ENCODE measurements at places on chromosomes 5 and 9.
A peak's percentile ranks its signal among the peaks of the same experiment; 100 is the strongest.

DNA sequence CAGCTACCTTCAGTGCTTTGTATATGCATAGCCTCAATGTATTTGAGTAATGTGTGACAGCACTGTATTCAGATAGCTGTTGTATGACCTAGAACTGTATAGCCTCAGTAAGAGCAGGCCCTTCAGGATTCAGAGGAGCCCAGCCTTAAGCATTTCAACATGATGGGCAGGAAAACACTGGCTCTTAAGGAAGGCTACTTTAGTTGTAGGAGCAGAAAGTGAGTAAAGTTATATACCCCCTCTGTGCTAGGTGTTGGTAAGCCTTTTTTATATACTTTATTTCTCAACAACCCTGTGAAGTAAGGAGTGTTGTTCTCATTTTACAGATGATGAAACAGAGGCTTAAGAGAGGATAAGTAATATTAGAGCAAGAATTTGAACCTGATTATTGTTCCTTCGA, 1.5 kb upstream of the GPR21 start:
- no peak for DNase-seq

DNA sequence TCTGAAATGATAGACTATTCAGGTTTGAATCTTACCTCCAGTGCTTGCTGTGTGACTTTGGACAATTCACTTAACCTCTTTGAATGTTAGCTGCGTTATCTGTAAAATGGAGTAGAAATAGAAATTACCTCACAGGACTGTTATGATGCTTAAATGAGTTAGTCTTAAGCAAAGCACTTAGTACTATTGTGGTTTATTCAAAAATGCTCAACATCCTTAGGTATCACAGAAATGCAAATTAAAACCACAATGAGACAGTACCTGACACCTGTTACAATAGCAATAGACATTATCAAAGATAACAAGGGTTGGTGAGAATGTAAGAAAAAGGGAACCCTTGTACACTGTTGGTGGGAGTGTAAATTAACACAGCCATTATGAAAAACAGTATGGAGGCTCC, 77.6 kb upstream of the FREM1 start:
- no peak for DNase-seq

GRCh38 chr9:132472599-132472998, 62.6 kb downstream of the CFAP77 start:
- no peak for DNase-seq

DNA sequence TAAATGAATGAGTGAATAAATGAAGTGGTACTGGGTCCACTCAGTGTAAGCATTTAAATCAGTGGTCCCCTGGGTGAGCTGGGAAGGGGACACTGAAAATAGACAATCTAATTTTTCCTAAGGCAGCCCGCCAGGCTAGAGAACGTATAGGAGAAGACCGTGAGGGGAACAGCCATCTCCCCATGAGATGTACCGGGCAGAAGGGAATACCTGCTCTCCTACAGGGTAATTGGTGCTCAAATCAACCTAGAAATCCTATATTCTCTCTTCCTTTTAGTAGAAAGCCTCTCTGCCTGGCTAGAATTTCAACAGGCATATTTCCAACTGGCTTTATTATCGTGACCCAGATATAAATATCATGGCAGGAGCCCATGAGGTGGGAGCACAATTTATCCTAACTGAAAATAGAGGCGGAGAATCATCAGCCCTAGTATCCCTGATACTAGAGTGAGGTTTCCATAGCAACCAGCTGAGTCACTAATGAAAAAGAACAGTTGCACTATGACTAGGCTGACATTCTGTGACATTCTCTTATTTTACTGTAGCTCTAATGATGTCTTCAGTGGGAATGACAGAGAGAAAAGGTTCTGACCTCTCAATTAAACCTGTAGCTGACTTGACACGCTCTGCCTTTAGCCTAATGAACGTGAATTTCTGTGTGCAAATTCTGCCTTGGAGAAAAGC, 96.5 kb upstream of the CAST start:
- DNase-seq: peak; percentile 5

- DNase-seq: no peak
Measured at GRCh38 chr5:80516826-80517225, 28.9 kb downstream of the FAM151B start.

- no peak for DNase-seq
Measured at GRCh38 chr5:135243556-135244285, 155.3 kb downstream of the MACROH2A1 start.

GRCh38 chr9:72334658-72335337, 30.2 kb downstream of the ZFAND5 start:
- no peak for DNase-seq

DNA sequence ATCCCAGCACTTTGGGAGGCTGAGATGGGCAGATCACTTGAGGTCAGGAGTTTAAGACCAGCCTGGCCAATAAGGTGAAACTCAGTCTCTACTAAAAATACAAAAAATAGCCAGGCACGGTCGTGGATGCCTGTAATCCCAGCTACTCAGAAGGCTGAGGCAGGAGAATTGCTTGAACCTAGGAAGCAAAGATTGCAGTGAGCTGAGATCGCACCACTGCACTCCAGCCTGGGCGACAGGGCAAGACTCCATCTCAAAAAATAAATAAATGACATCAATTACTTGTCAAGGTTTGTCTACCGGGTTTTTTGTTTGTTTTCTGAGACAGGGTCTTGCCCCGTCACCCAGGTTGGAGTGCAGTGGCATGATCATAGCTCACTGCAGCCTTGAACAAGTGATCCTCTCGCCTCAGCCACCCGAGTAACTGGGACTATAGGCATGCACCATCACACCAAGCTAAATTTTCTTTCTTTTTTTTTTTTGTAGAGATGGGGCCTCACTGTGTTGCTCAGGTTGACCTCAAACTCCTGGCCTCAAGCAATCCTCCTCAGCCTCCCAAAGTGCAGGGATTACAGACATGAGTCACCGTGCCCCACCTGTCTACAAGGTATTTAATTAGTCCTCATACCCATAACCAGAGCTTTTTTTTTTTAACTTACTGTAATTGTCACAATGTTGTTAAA, 64.9 kb downstream of the SUSD1 start:
- no peak for DNase-seq

DNA sequence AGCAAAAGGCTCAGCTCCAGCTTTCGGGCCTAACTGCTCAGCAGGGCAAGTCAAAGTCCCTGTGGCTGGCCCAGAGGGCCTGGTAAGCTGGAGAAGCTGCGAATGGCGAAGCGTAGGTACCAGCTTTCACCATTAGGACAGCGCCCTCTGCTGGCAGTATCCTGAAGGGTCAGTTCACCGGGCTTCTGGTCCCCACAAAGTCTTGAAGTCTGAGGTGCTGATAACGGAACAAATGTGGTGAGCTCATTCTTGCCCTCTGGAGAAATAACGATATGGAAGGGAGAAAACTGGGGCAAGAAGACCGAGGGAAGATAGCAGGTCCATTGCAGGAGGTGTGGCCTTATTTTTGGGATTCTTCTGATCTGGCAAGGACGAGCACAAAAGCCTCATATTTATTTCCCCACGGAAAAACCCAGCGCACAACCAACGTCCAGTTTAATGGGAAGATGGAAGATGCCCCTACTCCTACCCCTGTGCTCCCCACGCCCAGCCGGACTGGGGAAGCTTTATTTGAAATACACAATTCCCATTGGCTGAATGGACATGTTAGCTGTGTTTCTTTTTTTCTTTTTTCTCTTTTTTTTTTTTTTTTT, 7.2 kb downstream of the SOWAHA start:
- DNase-seq: peak; percentile 88

DNA sequence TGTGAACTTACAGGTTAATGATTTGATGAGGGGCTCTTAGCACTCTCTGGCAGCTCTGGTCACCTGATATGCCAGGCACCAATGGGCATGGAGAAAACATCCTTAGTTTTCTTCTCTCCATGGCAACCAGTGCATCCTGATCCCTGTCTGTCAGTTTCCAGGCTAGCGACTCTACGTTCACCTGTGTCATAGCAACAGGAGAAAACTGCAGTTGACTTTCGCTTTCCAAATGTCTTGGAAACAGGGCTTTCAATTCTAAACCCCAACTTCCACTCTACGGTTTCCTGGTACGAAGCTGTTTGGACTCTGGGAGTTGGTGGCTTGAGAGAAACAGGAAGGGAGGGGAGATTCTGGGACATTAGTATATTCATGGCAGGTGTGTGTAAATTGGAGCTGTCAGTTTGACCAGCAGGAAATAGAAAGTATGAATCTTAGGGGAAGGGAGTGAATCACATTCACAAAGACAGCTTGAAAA, 74.4 kb downstream of the SLC28A3 start:
- peak; percentile 6 for DNase-seq

DNA sequence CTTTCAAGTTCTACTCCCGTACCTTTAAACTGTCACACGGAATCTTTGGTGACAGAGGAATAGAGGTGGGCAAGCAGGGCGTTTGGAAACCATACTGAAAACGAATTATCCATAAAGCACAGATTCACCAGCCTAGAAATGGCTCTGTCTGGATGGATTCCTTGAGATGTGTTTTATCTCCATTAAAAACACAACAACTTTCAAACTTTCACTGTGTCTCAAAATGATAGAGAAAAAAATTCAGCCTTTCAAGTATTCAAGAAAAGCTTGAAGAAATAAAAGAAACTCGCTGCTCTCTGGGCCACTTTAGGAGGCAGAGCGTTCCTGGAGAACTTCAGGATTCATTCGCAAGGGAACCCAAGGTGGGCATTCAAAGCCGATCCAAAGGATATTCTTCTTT, 589 bp upstream of the THBS4 start:
- DNase-seq: no peak

All from CD4-positive, alpha-beta T cell treated with Interleukin-10 for 1 hour (primary cell).